ENCODE measurements at places on chromosomes 7 and 10.

GRCh38 chr7:24504836-24505235 is 68.4 kb upstream of the PALS2 start:
- DNase-seq = no peak

GRCh38 chr10:24091256-24091655 is 117.7 kb upstream of the KIAA1217 start:
- no peak for DNase-seq

DNA sequence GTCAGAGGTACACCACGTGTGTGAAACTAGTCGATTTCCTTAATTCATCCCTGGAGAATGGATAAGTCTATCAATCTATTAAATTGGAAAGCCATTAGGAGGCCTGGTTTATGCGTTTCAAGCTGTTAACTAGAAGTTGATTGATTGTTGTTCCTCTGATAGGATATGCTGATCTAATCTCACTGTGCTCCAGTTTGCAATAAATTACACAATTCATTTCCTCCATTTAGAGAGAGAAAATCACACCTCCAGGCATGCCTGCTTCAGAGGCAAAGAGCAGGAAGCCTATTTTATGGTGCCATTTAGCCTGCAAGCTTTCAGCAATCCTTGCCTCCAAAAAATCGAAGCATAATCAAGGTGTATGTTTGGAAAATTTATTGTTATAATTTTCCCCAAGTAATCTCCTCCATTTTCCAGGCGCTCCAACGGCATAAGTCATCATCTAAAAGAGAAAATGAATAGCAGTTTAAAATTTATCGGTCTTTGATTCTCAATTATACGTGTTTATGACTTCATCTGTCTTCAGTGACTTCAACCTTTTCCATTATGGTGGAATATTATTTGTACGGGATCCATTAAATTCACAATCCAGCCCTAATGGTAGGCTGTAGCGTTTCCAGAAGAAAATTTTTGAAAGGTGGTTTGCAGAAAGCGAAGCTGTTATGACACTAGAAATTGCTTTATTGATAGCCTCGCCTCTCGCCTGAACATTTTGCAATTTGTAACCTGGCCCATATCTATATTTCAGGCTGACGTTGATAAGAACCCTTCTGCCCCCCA is 42.9 kb upstream of the HMX3 start:
- DNase-seq = no peak

- DNase-seq = no peak
Observed at GRCh38 chr10:125795128-125795527, 19.5 kb upstream of the MMP21 start.

DNA sequence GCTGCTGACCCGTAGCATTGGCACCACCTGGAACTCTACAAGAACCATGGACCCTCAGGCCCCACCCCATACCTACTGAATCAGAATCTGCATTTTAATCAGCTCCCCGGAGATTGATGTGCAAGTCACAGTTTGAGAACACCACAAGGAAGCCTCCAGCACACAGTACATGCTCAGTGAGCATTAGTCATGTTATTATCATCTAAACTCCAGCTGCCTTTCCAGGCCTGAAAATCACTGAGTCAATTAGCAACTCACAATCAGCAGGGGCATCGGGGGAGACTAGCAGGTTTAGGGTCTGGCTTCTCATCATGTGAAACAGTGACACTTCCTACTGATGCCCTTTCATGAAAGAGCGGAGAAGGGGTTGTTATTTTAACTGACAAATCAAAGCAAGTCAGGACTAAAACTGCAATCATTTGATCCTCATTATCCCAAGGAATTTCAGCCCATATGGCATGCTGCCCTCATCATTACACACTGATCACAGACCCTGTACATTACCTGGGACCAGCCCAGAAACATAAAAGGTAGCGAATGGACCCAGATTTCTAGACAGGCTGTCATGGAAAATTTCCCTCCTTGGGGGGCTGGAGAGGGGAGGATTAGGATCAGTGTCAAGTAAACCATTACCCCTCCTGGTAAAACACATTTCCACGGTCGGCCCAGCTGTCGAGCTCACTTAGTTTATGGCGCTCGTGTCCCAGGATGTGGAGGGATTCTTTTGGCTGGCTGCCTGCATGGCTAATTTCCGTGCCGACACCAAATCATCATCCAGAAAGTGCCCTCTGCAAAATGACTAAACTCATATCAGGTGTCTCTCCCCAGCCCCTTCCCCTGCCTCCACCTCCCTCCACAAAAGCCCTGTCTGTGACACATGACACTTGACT is 122.8 kb downstream of the PRLHR start:
- DNase-seq = no peak

DNA sequence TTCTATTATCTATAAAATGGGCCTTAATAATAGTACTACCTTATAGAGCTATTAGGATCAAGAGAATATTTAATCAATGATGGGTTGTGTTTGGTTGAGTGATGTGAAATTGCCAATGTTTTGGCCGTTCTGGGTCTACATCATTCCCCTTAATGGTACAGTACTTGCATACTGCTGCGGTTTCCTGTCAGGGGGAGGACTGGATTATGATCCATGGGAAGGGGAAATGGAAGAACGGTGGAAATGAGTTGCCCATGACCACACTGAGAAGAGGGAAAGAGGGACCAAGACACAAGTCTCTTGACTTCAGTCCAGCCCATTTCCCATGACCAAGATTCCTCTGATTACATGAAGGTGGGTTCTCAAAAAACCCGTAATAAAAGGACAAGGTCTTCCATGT is 999 bp upstream of the MRPS24 start:
- DNase-seq = no peak

- no peak for DNase-seq
Observed at GRCh38 chr7:88095-88926, 104.1 kb upstream of the FAM20C start.

- no peak for DNase-seq
Observed at GRCh38 chr7:38351601-38352000, 78.2 kb upstream of the TARP start.

GRCh38 chr7:49481075-49481474 is 292.4 kb upstream of the VWC2 start:
- DNase-seq = no peak

DNA sequence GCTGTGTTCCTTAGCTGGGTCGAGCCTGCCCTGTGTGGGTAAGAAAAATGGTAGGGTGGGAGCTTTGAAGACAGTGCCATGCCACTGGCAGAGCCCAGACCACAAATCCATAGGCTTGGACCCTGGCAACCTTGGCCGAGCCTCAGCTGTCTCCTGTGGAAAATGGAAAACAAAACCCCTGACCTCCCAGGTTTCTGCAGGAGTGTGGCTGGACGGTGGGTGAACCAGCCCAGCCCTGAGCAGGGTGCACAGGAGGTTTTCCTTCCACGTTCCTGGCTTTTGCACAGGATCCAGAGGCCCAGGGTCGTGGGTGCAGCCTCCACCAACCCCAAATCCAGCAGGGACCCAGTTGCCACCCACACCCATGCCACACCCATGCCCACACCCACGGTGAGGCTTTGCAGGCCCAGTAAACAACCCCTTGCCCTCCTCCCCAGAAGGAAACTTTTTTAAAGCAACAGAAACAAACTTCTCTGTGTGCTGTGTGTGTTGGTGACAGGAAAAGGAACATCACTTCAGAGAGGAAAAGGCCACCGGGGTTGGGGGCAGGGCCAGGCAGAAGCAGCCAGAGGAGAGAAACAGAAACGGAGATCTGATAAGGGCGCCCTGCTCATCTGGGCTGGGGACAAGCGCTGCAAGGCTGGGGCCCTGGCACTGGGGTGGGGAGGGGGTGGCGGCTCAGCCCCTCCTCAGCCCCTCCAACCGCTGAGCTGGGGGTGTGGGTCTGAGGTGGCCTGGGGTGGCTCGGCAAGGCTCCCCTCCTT is 20.7 kb upstream of the ZMIZ1 start:
- DNase-seq = no peak
